ENCODE measurements at places on chromosomes 5 and 9.

GRCh38 chr9:120652934-120653333, 61.3 kb downstream of the MEGF9 start:
- no peak for DNase-seq

- DNase-seq, result no peak
Measured at GRCh38 chr5:88480245-88480644, 211.6 kb upstream of the TMEM161B start.

- no peak for DNase-seq
Measured at GRCh38 chr5:141787376-141787775, 90.8 kb downstream of the PCDH1 start.

DNA sequence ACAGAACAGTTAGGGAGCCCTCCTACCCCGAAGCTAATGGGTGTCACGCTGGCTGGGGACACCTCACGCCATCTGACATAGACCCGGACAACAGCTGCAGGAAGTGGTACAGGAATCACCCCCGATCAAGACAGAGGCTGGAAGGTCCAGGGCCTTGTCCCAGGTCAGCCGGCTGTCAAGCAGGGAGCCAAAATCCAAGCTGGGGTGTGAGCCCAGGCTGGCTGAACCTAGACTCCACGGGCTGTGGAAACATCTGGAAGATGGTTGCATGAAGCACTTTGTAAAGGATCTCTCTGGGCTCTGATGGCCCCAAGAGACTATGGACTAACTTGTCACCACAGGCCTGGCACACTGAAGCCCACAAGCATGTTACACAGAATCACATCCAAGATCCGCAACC, 68.9 kb upstream of the STXBP1 start:
- no peak for DNase-seq

DNA sequence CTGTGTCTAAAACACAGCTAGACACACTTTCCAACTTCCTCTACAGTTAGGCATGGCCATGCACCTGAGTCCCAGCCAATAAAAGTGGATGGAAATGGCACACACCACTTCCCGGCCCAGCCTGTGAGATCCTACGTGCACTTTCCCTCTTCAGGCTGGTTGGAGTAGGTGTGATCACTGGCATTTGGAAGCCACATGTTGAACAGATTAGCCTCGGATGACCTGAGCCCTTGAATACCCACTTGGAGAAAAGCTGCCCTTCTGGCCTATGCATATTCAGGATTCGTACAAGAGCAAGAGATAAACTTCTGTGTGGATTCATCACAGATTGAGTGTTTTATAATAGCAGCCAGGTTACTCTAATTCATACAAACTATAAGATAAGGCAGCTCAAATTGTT, 359.0 kb upstream of the SLC30A5 start:
- no peak for DNase-seq

- DNase-seq, result no peak
Measured at GRCh38 chr5:133075572-133076536, 24.0 kb downstream of the HSPA4 start.

DNA sequence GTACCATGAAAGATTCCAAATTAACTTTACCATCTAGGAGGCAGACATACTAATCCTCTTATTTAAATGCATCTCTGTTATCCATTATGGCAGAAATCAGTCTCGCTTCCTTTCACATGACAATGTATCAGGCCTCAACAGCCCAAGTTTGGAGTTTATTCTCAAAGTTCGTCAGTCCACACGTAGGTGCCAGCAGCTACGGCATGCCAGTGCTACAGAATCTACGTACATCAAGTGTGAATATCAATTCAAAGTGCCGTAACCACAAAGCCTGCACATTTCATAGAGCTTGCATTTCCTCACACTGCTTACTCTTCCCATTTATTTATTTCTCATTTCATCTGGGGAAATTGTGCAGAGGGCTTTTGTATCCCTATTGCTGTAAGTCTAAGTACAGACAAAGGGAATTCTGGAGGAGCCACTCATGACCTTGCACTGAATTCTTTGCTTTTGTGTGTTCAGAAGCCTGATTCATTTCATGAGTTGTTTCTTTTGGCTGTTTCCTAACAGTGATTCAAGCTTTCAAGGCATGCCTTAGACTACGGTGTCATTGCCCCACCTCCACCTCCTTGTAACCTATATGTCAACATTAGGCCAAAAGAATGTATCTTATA, 10.0 kb downstream of the ENC1 start:
- DNase-seq, result no peak

DNA sequence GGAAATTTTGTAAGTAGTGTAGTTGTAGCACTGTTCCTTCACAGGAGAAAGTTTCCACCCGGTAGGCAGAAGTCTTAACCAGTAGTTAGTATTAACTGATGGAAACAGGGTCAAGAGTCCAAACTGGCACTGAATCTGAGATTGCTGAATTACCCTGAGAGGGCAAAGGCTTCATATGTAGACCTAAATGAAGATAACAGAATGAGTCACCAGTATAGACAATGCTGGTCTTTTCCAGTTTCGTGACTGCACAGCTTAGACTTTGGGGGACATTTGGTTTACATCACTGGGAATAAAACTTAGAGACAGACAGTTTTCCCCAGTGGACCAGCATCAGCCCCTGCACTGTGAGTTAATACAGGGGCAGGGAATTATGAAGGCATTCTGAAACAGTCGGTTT, 60.5 kb downstream of the PCSK5 start:
- DNase-seq, result no peak

GRCh38 chr5:40494631-40495236, 185.0 kb upstream of the PTGER4 start:
- DNase-seq, result no peak

DNA sequence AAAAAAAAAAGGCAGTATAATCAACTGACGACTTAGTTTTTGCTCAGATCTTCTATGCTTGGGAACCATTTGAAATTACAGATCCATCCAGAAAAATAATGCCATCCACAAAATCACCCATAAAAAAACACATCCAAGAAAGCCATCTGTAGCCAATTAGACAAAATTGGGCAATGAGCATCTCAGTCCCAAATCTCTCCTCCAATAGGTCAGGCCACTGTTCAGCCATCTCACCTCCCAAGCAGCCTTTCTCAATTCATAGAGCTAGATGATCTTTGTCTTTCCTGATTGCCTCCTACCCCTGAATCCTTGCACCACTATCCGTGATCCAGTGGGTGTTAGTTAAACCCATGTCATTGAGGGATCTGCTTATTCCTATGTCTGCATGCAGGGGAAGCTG, 139.6 kb downstream of the SCAMP1 start:
- no peak for DNase-seq

All from sigmoid colon (tissue), 7 donors.